8988T (cell line): ENCODE measurements at places on chromosomes 1 and 21.

GRCh38 chr1:197614916-197615692 is 160.2 kb downstream of the DENND1B start:
- no peak for DNase-seq

DNA sequence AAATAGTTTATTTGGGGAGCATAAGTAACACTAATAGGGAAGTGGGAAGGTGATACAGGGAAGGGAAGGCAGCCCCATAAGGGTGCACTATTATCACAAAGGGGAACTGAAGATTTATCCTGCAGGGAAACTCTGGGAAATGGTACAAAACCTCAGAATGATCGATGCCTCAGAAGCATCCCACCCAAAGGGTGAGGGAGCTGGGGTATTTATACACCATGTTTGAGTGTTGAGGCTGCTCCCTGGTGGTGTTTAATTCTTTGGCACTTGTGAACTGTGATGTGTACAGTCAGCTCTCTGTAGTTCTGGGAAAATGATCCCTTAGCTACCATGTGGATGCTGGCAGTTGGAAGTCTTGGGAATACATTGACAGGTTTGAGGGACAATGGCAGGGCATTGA is 5.1 kb upstream of the TRIM62 start:
- DNase-seq, result no peak

- DNase-seq, result no peak
Measured at GRCh38 chr21:45380566-45380965, 24.4 kb upstream of the COL18A1 start.

DNA sequence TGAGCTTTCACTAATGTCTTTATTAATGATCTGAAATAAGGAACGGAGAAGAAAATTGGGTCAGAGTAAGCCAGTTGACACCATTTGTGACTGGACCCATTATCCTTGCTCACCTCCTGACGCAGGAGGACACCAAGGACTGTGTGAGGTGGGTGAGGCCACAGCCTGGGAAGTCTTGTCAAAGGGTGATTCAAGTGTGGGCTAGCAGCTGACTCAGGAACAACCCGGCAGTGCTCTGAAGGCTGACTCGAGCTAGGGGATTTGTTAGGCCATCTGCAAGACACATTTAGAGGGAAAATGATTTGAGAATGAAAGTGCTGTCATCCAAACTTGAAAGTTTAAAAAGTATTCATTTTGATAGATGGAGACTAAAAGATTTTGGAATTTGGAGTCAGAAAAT is 21.2 kb downstream of the PRRX1 start:
- DNase-seq, result no peak

DNA sequence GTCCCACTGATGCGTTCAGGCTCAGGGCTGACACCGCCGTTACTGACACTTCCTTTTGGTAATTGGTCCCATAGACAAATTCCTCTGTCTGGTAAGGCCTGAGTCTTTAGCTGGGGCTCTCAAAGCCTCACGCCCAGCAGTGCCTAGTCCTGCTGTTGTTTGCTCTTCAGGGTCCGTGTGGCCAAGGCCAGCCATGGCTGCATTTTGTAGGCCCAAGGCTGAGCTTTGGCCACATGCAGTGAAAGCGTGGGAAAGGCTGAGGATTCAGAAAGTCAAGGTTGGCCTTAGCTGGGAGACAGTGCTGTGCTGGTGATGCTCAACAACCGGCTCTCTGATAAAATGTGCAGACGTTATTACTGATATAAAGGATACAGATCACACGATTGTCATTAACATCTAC is 63.5 kb upstream of the C1orf174 start:
- no peak for DNase-seq

GRCh38 chr1:118151312-118151937 is 33.6 kb downstream of the SPAG17 start:
- DNase-seq, result no peak

- DNase-seq, result no peak
Measured at GRCh38 chr1:201125019-201125418, 2.0 kb downstream of the ASCL5 start.

GRCh38 chr1:25566730-25567341 is 23.4 kb downstream of the LDLRAP1 start:
- no peak for DNase-seq

DNA sequence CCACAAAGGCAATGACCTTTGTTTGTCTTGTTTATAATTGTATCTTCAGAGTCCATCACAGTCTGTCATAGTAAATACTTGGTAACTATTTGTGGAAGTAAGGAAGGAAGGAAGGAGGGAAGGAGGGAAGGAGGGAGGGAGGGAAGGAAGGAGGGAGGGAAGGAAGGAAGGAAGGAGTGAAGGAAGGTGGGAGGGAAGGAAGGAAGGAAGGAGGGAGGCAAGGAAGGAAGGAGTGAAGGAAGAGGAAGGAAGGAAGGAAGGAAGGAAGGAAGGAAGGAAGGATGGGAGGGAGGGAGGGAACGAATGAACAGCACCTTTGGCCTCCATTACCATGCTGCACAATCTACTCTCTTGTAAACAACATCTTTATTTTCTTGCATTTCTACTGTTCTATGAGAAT is 559.5 kb upstream of the PKN2 start:
- no peak for DNase-seq

DNA sequence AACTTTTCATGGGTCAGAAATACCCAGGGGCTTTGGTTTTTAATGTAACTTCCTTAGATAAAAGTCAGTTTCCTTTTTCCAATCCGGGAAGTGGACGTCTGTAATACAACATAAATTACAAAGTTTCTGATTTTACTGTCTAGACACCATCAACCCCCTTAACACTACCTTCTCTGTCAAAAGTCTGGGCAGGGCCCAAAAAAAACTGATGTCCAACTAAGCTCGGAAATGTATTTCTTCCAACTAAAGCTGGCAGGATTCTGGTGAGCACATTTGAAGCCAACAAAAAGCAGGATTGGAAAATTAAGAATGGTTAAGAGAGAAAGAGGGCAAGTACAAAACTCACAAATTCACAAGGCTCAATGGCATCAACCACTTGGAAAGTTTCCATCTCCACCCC is 24.3 kb downstream of the DDAH1 start:
- DNase-seq, result no peak
